Stimulated activated CD4-positive, alpha-beta T cell treated with anti-CD3 and anti-CD28 coated beads, Interleukin-1b, Interleukin-23, amount 100 ng/mL, for 1 hour (primary cell): ENCODE measurements at places on chromosomes 1 and 21.

DNA sequence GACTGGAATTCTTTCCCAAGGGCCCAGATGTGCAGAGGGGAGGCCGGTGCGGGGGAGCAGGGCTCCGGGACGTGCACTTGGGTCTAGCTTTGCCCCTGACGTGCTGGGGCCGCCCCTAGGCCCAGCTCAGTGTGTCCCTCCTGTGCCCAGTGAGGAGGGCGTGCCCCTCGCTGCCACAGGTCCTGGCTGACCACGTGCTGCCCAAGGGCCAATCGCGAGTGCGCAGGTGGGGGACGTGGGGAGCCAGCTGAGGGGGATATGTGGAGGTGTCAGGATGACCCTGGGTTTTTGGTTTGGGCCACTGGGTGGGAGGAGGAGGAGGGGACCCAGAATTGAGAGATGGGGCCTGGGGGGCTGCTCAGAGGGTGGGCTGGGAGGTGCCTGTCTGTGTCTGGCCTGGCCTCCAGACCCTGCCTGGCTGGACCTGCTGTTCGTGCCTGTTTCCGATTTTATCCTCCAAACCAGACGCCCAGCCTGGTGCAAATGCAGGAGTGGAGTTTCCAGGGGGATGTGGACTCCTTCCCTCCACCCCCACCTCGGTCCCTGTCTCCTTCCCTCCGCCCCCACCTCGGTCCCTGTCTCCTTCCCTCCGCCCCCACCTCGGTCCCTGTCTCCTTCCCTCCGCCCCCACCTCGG is 6.1 kb upstream of the RNF223 start:
- no peak for DNase-seq

- DNase-seq: no peak
Observed at GRCh38 chr21:46600978-46601377, 3.9 kb downstream of the S100B start.

GRCh38 chr1:52904927-52905698 is 16.4 kb downstream of the ECHDC2 start:
- no peak for DNase-seq

GRCh38 chr1:53128401-53128800 is 14.0 kb downstream of the SLC1A7 start:
- no peak for DNase-seq

DNA sequence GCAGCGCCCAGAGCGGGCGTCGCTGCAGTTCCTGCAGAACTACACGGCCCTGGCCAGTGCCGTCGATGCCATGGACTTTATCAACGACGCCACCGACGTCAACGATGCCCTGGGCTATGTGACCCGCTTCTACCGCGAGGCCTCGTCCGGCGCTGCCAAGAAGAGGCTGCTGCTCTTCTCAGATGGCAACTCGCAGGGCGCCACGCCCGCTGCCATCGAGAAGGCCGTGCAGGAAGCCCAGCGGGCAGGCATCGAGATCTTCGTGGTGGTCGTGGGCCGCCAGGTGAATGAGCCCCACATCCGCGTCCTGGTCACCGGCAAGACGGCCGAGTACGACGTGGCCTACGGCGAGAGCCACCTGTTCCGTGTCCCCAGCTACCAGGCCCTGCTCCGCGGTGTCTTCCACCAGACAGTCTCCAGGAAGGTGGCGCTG is 22.0 kb downstream of the COL6A1 start:
- DNase-seq: no peak

DNA sequence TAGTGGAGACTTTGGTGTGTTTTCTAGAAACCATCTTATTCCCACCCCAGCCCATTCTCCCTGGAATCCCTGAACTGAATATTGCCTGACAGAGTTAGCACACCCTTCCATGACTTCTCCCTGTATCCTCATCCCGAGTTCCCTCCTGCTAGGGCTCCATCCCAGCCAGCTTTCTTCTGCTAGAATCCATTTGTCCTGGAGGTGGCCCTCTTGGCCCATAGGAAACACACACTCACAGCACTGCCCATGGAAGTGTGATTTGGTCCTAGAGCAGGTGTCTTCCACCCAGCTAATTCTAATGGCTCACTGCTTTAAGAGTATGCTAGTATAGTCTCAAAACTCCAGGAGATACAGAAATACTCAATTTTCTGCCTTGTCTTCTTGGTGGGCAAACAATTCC is 4.1 kb downstream of the KRTAP15-1 start:
- no peak for DNase-seq
